Fibroblast of lung (primary cell): ENCODE measurements at places on chromosomes 7 and 10. TPM values are rescaled to one million over a fixed set of nuclear protein-coding genes. Genes with fewer than 3 reads are reported as not detected.

DNA sequence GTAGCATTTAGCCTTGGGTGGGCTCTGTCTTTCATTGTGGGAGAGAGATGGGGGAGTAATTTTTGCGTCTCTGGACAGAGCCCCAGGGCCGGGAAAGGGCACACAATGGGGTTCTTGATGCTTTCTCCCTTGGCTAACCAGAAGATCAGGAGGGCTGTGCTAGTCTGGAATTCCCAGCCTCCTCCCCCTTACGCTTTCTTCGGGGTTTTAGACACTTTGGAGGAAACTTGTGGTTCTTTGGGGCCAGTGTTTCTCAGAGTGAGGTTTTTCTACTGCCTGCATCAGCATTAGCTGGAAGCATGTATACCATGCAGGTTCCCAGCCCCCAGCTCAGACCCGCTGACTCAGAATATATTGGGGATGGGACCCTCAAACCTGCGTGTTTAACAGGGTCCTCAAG, 7.0 kb downstream of the NEURL1 start:
- no peak for DNase-seq

DNA sequence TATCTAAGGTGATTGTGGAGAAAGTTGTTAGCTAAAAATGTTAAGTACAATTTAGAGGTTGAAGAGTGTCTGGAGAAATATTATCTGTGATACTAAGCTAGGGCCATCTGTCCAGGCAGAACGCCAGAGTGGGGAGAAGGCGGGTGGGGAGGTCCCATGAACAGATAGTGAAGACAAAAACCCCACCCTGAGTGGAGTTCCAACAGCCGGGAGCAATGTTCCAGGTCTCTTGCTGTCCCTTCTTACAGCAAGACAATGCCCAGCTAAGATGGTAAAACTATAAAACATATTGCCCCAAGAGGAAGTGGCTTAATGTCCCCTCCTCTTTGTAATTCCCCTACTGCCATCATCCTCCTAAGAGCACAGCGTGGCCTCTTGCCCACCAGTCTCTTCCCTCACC, 10.4 kb upstream of the IL15RA start:
- DNase-seq: no peak

DNA sequence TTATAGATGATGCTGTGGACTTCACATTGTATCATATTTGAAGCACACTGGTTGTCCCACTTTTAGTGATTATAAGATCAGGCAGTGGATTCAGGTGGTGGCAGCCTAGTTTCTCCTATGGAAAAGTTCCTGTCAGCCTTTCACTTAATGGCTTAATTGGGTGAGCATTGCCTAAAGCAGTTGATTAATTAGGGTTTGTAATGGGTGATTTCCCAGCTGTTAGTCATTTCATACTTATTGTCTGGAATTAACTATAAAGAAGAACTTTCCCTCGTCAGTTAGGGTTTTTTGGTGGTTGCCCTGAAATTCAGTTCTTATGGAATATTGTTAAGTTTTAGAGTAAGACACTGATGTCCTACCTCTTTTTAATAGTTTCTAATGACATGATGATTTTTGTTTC, 78.8 kb downstream of the SLC25A40 start:
- no peak for DNase-seq

DNA sequence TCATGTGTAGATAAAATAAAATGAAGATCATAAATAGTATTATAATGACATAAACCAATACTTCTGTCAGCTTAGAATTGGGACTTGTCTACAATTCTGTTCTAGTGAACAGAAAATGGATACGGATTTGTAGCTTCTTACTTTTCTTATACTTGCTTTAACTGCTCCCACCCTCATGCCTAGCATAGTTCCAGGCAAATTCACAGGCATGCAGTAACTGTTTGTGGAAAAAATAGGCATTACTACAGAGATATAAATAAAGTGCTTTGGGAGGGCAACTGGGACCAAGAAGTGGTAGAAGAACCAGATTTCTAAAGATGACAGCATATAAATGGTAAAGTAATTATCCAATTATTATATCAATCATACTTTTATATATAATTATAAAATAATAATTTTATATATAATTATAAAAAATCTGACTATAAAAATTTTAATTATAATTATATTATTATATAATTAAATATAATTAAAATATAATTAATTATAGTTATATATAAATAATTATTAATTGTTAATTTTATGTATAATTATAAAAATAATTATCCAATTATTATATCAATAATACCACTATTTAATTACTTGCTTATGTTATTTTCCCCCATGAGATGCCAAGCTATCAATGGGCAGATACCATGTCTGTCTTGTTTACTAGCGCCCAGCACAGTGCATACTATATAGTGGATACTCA, 144.1 kb downstream of the NOC3L start:
- DNase-seq: peak; percentile 59

DNA sequence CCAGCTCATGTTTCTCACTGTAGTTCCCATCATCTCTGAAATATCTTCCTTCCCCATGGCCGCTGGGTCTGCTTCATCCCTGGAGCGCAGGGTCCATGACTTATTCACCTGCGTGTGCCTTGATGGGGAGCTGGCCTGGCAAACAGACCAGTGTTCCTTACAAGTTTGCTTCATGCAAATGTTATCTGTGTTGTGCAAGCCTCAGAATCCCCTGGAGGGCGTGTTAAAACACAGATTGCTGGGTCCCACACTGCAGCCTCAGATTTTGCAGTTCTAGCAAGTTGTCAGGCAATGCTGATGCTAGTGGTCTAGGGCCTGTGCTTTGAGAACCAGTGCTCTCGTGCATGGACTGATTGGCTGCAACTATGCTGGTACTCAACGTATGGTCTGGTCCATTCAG, 7.2 kb upstream of the DMBT1 start:
- DNase-seq: no peak

GRCh38 chr7:139811066-139811465, 18.0 kb upstream of the TBXAS1 start:
- DNase-seq: no peak

The AKR1C4 gene
- total RNA-seq: not detected in 2 replicates

DNA sequence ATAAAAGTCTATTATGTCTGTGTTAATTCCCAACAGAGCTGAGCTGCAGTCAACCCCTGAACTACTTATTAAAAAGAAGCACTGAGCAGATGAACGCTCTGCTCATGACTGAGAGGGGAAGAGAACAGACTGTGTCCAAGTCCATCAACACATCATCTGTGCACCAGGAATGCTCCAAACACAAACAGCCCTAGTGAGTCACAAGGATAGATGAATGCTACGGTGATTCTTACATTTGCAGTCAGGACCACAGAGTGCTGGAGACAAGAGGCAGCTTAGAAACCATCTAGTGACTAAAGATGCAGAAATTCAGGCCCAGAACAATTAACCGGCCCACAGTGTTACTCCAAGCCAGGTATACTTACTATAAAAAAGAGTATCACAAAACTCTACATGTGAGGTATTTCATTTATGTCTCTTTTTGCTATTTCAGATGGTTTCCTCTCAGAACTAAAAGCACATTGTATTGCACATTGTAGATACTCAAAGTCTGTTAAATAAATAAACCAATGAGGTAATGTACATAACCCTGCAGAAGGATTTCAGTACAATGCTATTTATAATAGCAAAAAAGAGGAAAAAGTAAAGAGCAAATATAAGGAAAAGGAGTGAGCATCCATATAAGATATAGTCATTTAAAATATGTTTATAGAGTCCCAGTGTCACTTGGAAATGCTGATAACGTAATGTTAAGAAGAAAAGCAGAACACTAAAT, 159.2 kb downstream of the KCNMA1 start:
- peak; percentile 83 for DNase-seq
